Activated T-cell treated with anti-CD3 and anti-CD28 coated beads for 48 hours (primary cell): ENCODE measurements at places on chromosomes 12 and 14.

GRCh38 chr12:48997719-48998496, 1.3 kb downstream of the DDN start:
- peak; percentile 29 for DNase-seq

GRCh38 chr14:103688441-103688840, 26.8 kb downstream of the XRCC3 start:
- DNase-seq: no peak

- DNase-seq: peak; percentile 47
Measured at GRCh38 chr12:103503546-103504480, 8.0 kb upstream of the C12orf42 start.

DNA sequence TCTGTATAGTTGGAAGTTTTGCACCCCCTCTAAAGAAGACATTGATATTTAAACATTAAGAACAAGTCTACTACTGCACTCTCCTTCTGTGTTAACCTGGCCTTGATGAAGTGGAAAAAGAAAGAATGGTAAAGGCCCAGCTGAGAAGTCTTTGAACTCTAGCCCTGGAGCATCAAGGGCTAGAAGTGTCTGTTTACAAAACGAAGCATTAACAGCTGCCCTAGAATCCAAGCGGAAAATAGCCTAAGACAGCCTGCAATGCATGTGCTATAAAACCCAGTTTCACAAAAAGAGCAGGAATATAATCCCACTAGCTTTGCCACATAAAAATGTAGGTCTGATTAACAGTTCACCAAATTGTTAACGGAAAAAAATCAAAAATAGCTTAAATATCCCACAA, 60.5 kb downstream of the NUMB start:
- no peak for DNase-seq

DNA sequence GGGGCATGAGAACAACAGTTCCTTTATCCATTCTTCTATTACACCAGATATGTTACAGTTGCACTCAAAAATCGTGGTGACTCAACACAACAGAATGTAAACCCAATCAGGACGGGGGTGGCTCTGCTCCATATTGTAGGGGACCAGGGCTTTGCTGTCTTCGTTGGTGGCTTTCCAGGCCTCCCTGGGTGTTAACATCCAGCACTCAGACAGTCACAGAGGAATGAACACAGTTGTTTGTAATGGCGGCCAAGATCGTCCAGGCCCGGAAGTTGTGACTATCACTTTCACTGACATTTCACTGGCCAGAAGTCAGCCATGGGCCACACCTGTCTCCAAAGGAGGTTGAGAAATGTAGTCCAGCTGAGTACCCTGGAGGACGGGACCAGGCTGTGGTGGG, 204.1 kb downstream of the CACNA1C start:
- no peak for DNase-seq

GRCh38 chr14:32364941-32365340, 35.8 kb downstream of the AKAP6 start:
- no peak for DNase-seq

DNA sequence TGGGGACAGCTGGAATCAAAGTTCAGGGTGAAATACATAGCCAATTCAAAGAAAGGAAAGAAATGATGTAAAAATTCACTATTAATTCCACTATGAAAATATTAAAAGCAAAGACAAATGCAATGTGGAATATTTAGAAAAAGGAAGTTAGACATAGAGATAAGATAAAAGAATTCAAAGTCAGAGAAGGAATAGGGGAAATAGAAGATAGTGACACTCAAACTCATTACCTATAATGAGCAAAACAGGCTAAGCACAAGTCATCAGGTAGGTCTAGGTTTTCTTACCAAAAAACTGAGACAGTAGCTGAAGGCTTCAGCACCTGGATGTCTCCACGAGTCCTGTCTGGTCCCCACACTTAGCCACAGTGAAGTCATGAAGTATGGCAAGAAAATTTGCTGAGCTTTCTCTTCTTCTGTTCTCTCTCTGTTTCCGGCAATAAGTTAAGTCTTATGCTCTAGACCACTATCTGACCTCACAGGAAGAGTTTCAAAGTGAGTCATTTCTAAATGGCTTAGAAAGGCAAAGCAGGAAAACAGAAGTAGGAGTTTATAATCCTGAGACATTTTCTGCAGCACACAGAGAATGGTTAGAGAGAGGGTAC, at the start of gene C3AR1:
Gene C3AR1 (minus strand): TSS at position 369 of the 604 bp plus-strand sequence. CDS start 6,174 bp downstream, outside the sequence.
- no peak for DNase-seq
